Activated CD4-positive, alpha-beta T cell treated with anti-CD3 and anti-CD28 coated beads, Interleukin-2, amount 10 ng/mL, durations not matched to agents 7 days and 5 days (primary cell): ENCODE measurements at places on chromosomes 1 and 21.

DNA sequence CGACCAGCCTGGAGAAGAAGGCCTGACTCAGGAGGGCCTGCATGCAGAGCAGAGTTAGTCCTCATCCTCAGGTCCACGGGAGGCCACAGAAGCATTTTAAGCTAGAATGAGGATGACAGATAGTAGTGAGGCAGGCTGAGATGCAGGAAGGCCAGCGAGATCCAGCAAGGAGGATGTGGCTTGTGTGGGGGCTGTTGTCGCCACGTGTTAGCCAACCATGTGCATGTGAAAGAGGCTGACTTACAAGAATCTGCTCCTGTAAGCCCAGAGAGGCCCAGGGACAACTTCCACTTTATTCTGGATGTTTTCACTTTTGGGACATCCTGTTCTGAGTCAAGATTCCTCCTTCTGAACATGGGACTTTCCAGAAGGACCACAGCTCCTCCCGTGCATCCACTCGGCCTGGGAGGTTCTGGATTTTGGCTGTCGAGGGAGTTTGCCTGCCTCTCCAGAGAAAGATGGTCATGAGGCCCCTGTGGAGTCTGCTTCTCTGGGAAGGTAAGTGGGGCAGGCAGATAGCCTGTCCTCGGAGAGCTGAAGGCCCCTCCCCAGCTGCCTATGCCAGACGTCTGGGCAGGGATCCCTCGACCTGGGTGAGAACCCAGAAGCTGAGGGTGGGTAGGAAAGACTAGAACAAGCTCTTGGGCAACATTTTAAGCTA lies at the start of gene SLAMF8:
SLAMF8 (plus strand) TSS at position 433 of the 661 bp plus-strand sequence; CDS start at position 459, 26 bp downstream.
- DNase-seq = peak; percentile 77

GRCh38 chr1:38559446-38560165 lies 300.0 kb downstream of the RRAGC start:
- peak; percentile 94 for DNase-seq

GRCh38 chr21:30234050-30234449 lies 18.2 kb upstream of the CLDN8 start:
- no peak for DNase-seq

- no peak for DNase-seq
Observed at GRCh38 chr1:1085911-1086841, 12.1 kb upstream of the RNF223 start.

DNA sequence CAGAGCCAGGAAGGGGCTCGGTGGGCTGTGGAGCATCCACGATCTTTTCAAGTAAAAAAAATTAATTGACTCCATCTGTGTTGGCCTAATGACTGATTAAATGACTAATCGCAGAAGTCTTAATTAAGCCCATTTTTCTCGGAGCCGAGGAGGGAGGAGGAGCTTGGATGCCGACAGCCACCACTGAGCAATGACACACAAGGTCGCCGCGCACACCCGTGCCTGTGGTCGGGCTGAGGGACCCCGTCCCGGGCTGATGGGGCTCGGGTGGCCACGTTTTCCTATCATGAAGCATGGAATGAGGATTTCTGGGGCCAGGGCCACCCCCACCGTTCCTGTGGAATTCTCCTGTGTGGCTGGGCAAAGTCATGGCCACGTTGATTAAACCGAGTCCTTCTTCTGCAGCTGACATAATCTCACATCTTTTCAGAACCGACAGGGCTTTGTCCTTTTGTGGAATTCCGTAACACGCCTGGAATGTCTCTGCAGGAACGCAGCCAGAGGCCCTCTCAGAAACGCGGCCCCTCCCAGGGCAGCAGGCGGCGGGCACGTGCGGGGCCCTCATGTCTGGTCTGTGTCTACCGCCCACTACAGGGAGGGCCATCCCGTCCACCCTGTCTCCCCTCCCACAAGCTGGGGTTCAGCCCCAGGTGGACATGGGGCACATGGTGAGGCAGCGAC lies 60.7 kb downstream of the MORN1 start:
- no peak for DNase-seq

DNA sequence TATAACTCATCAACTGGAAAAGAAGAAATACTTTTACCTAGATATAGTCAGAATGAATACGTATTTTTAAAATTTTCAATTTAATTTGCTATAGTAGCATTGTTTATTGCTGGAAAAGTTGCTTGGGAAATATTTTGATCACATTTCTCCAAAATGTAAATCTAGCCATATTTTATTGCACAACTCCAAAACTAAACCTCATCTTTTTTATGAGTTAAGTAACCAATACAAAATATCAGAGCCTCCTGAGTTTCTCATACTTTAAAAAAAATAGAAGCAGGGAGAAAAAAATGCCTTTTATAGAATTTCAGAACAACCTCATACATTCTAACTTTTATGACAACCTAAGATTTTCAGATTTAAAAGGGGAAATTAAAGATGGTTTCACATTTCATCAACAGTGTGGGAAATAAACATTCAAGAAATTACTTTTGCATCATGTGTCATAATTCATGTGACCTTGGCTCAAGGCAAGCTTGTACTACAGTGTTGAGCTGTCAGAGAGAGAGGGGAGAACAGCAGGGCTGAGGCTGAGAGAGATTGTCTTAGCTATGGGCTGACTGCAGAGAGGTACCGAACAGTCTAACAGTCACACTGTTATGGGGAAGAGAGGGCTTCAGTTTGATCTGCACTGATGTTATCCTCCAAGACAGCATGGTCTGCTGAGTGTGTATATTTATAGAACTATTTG lies 519.0 kb downstream of the LTN1 start:
- DNase-seq = no peak

- DNase-seq = no peak
Observed at GRCh38 chr1:54569339-54569738, 21.3 kb downstream of the ACOT11 start.

GRCh38 chr21:45994759-45995685 lies 13.5 kb downstream of the COL6A1 start:
- DNase-seq = no peak

GRCh38 chr1:214425716-214426425 lies 125.5 kb downstream of the PTPN14 start:
- no peak for DNase-seq

DNA sequence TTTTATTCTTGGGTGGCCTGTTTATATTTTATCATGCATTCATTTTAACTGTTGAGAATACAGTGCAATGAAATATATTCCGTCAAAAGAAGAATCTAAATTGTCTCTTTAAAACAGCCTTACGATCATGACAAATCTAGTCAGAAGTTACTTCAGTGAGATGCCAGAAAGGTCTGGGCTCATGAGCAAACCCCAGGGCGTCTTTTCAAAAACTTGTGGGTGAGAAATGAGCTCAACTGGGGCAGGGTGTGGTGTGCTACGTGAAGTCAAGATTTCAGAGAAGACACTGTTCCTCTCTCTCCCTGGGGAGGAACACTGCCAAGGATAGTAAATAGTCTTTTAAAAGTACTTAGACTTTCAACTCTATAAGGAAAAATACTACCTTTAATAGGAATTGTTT lies 13.4 kb upstream of the UAP1 start:
- no peak for DNase-seq

- no peak for DNase-seq
Observed at GRCh38 chr1:12587981-12588640, 29.9 kb downstream of the DHRS3 start.

- DNase-seq = no peak
Observed at GRCh38 chr1:115314765-115315164, 23.3 kb downstream of the NGF start.

DNA sequence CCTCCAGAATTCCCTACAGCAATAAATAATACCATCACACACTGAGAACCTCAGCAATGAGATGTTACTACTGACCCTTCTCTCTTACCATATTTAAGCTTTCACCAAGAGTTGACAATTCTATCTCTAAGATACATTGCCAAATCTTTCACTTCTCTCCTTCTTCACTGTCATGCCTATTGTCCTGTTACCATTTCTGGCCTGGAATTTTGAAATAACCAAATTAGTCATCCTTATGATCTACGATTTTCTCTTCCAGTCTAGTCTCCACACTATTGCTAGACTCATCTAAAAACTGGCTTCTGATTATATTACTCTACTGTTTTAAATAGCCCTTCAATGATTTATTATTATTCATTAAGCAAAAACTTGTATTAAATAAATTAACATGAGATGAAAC lies 656.1 kb upstream of the ADGRL4 start:
- no peak for DNase-seq

GRCh38 chr1:19643602-19644394 lies at the start of gene NBL1:
Gene NBL1, plus strand, starts transcription at chr1:19644311. Its CDS starts 10,720 bp downstream, at chr1:19655031.
- DNase-seq = peak; percentile 76

DNA sequence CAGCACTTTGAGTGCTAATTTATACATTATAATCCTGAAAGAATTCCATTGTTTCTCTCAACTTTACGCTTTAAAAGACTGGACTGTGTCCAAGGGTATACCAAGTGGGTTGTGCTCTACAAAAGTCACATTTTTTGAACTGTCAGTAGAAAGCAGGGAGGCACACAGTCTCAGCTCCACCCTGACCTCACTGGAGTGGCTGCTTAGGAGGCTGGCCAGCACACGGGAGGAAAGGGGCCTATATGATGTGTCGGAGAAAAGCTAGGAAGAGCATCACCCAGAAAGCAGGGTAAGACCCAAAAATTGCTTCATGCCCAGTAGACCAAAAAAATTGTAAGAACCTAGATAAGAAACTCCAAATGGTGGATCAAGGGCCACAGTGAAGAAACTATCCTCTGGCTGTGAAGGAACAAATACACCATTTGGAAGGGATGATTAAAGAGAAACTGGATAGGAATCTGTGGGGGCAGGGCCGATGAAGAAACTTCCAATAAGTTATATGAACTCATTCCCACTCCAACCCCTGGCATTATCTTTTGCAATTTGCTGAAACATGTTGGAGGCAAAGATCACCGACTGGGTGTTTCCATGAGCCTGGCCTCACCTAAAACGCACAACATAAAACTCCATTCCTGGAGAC lies 1.9 kb downstream of the S100A10 start:
- no peak for DNase-seq

- DNase-seq = no peak
Observed at GRCh38 chr21:35705237-35705887, 355.0 kb downstream of the SETD4 start.

DNA sequence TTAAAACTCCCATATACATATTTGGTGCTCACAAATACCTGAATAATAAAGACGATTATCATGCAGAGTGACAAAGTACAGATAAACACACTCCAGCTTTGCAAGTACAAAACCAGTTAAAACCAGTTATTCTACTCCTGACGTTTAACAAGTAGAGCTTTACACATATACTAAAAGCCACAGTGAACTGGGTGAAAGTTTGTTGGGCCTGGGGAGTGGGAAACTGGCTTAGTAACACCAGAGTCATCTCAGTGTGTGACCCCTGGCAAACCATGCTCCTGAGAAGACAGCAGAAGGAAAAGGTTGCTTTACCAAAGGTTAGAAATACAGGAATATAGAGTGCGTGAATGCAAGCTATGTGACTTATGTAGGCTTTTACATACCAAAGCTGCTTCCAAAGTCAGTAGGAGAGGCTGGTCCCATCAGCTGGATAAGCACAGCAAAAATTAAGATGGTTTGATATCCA lies 148.1 kb downstream of the NRIP1 start:
- DNase-seq = no peak

DNA sequence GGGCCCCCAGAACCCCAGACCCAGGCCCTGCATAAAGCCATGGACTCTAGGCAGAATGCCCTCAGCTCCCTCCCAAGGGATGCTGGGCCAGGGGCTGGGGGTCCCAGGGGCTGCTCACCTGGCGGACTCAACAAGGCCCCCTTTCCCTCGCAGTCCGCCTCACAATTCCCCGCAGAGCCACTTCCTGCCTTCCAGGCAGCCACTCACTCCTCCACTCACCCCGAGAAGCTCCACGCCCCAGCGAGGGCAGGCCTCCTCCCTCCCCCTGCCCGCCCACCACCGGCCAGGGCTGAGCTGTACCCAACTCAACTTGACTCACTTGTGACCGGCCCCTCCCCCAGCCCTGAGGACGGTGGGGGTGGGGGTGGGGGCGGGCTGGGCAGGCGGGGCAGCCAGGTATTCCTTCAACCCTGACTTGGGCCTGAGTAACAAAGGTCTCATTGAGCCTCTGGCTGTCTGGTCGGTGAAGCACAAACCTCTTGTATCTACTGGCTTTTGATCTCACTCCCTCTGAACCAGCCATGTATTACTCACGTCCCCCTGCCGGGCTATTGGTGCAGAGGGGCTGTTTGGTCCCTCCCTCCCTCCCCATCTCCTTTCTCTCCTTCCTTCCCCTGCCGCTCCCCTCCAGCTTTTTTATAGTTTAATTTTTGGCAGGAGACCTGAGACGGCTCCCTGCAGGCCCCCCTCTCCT lies 5.9 kb downstream of the BLACAT1 start:
- no peak for DNase-seq

- no peak for DNase-seq
Observed at GRCh38 chr1:44029260-44029910, 1.9 kb downstream of the SLC6A9 start.

DNA sequence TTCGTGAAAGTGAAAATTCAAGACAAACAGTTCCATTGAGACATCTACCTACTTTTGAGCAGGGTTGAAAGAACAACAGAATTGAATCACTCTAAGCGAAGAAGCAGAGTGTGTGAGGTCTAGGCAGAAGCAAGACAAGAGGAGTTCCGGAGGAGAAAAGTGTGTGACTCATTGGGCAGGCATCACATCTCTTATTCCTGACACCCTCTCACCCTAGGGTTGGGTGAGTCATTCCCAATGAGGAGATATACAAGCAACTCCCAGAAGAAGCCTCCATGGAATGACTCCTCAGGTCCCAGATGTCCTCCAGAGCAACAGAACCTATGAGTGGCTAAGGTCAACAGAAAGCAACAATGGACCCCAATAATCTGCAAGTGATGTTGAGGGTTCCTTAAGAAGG lies 138.1 kb downstream of the TPR start:
- no peak for DNase-seq

DNA sequence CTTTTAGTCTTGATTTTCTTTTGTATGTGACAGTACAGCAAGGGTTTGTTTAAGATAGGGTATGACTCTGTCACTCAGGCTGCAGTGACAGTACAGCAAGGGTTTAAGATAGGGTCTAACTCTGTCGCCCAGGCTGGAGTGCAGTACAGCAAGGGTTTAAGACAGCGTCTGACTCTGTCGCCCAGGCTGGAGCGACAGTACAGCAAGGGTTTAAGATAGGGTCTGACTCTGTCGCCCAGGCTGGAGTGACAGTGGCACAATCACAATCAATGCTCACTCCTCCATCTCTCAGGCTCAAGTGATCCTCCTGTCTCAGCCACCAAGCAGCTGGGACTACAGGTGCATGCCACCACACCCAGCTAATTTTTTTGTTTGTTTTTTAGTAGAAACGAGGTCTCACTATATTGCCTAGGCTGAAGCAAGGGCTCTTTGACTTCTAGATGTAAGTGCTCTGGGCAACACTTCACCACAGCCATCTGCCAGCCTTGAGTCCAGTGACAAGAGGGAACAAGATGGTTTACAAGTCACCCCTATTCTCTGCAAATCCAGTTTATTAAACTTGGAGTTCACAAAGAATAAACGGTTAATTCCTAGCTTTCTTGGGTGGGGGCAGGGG lies 965 bp upstream of the SH2D5 start:
- DNase-seq = no peak
